GM19239 (cell line): ENCODE measurements at places on chromosomes 5 and 9.
A peak's percentile ranks its signal among the peaks of the same experiment; 100 is the strongest.

- no peak for DNase-seq
These were observed 27.7 kb downstream of the PRDM6 start for GRCh38 chr5:123116757-123117156.

- DNase-seq, result no peak
These were observed 176.4 kb downstream of the KIF4B start for GRCh38 chr5:155189981-155190380.

GRCh38 chr9:27383524-27383923, 86.6 kb upstream of the EQTN start:
- no peak for DNase-seq

DNA sequence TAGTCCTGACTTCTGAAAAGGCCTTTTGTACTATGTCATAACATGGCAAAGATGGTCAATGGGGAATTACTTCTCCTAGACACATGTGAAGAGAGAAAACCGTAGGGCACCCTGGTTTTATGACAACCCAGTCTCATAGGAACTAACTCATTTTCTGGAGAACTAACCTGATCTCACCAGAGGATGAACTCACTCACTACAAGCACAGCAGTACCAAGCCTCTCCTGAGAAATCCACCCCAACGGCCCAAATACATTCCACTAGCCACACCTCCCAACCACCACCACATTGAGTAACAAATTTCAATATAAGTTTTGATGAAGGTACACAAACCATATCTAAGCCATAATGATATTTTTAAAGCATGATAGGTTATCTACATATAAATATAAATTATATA, 909.3 kb upstream of the CDH10 start:
- no peak for DNase-seq

GRCh38 chr5:139378941-139379361, 4.1 kb downstream of the SLC23A1 start:
- DNase-seq, result no peak

DNA sequence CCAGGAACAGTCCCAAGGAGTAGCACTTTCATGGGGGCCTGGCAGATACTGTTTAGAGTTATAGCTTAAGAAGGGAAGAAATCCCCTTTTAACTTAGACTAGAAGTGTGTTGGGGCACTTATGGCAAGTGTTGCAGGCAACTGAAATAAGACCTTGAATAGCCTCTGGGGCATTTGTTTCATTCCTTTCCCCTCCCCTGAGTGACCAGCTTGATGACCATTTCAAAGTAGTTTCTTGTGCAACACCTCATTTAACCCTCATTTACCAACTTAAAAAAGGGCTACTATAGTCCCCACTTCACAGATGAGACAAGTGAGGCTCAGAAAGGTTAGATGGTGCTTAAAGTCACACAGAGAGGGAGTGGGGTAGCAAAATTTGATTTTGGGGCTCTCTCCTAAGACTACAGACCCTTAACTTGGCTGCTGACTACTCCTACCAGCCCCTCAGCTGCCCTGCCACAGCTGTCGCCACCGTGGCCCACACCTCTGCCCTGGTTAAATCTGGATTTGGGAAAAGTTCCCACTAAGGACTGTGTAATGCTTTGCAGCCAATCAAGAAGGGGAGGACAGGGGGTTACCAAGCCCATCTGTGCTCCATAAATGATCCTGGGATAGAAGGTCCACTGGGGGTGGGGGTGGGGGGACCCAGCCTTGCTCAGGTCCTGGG, 5.5 kb downstream of the PDLIM4 start:
- DNase-seq, result no peak

GRCh38 chr5:143208781-143209510, 194.5 kb downstream of the NR3C1 start:
- DNase-seq, result no peak

- no peak for DNase-seq
These were observed 32.9 kb downstream of the ROPN1L start for GRCh38 chr5:10474521-10475075.

GRCh38 chr5:123450640-123451039, 27.4 kb upstream of the CEP120 start:
- DNase-seq, result no peak

DNA sequence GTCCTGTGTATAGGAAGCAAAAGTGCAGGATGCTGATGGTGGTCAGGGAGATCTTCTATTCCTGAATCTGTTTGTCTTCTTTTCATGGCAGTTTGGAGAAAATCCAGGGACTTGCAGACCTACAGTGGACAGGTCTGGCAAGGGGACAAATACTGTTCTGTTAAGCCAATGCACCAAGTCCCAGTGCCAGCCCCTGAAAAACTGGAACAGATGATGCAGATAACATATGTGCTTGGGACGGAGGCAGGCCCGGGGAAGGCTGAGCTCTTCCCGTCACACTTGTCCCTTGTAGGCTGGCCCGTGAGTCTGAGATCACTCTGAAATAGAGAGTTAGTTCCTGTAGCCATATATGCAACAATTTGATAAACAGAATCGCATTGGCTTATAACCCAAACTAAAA, 265.7 kb downstream of the MTRR start:
- no peak for DNase-seq

DNA sequence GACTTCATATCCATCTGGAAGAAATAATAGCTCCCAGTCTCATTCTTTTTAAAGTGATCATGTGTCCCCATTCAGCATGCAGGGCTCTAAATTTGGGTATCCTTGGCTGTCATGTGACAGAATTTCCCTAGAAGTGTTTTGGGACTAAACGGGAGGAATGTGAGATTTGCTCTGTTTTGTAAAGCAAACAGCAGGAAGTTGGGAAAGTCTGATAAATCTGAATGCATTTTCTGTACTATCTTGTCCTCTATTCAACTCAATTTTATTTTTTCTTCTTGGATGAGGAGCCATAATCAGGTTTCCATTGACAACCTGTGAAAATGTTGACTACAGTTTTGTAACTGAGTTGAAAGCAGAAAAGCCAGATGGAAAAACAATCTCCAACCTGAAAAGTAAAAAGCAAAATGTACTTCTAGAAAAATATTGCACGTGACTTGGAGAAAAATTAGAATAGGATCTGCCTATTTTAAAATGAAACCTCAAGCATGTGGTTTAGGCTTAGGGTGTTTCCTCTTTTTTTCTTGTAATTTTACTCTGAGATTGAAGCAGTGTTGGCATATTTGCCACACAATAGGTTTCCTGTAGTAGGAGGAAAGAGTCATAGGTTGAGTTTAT, 76.2 kb upstream of the IL6ST start:
- DNase-seq, result no peak

DNA sequence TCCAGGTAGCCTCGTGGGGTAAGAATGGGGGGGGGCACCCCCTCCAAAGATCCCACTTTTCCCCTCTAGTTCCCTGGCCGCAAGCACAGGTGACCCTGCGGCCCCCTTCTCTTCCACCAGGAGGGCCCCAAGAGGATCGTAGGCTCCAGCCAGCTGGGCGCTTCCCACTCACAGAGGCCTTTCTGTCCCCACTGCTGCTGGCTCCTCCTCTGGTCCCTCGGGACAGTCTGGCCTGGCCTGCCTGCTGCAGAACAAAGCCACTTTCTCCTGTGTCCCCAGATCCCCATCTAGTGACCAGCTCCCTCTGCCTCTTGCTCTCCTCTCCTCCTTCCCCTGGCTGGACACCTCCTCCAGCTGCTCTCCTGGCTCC, 534 bp upstream of the SAPCD2 start:
- no peak for DNase-seq

DNA sequence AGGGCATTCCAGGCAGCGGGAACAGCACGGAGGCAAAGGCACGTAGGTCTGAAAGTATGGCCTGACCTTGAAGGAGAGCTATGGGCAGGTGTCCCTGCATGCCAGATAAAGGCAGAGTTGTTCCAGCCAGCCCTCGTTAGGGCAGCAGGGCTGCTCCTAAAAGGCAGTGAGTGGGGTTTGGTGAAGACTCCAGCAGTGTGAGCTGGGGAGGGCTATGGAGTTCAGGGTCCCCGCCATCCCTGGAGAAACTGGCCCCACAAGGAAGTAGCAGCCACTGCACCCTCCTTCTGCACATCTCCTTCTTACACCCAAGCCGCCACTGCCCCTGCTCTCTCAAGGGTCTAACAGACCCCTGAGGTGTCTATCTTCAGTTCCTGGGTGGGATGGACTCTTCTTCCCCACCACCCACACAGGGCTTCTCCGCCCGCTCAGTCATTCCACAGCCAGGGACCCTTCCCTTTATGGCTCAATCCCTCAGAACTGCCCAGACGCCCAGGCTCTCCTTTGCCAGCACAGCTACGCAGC, 1.4 kb downstream of the AKNA start:
- no peak for DNase-seq

GRCh38 chr5:131382407-131383395, 118.8 kb downstream of the CDC42SE2 start:
- peak; percentile 30 for DNase-seq

- DNase-seq, result no peak
These were observed 151.8 kb downstream of the ENTREP1 start for GRCh38 chr9:69476797-69477196.

DNA sequence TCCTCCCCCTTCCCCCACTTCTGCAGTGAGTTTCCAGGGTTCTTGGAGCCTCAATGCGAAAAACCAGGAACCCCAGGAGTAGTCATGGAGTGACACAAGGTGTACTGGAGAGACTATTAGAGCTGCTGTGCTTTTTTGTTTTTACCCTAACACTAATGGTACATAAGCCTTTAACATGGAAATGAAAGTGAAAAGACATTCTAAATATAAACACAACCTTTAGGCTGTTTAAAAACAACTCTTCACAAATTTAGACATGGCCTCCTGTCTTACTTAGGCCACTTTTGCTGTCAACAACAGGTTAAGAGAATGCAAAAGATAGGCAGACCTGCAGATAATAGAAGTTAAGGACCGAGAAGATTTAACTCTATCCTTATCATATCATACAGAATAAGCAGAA, 232.2 kb downstream of the DENND1A start:
- no peak for DNase-seq

- DNase-seq, result no peak
These were observed 288.4 kb downstream of the EBF1 start for GRCh38 chr5:158811350-158811749.

DNA sequence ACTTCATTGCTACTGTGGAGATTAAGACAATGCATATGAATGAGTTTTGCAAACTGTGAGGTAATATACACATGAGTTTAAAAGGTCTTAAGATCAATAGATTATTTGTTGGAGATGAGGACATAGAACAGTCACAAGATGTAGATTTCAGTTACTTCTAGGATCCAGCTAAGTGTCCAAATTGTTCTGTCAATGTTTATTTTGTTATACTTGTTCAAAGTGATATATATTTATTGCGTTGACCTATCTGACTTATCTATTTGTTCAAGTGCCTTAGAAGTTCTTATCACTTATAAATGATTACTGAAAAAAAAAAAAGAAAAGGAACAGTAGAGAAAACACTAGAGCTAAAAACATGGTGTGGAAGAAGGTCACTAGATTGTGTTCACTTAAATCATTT, 75.6 kb upstream of the GRIN3A start:
- DNase-seq, result no peak

- no peak for DNase-seq
These were observed 11.4 kb upstream of the GRPEL2 start for GRCh38 chr5:149333711-149334443.

DNA sequence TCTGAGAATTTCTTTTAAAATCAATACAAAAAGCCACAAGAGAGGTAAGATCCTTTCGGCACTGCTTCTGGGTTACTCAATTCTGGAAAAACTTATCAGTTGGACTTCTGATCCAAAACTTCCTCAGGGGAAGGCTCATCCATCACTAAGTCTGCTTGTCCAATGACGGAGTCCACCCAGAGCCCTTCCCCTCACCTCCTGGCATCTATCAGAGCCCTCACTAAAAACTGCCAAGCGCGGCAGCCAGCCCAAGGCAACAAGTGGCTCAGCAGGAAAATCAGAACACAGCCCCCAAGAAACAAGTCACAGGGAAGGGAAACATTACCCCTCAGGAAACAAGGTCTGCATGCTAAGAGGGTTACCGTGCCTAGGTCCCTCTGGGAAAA, 869 bp upstream of the ESM1 start:
- DNase-seq, result no peak

DNA sequence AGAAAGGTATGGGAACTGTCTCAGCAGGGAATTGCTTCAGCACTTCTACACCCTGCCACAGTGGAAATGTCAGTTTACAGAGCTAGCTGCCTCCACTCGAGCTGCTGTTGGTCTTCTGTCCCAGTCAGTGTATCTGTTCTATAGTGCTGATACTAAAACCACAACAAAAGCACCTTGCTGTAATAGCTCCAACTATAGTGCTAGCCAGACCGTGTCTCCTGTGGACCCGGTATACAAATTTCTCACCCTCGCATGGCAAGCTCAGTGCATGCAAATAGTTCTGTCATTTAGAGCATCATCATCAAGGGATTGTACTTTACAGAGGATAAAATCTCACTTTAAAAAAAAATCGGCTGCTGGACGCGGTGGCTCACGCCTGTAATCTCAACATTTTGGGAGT, 51.5 kb upstream of the IQGAP2 start:
- DNase-seq, result peak; percentile 61

DNA sequence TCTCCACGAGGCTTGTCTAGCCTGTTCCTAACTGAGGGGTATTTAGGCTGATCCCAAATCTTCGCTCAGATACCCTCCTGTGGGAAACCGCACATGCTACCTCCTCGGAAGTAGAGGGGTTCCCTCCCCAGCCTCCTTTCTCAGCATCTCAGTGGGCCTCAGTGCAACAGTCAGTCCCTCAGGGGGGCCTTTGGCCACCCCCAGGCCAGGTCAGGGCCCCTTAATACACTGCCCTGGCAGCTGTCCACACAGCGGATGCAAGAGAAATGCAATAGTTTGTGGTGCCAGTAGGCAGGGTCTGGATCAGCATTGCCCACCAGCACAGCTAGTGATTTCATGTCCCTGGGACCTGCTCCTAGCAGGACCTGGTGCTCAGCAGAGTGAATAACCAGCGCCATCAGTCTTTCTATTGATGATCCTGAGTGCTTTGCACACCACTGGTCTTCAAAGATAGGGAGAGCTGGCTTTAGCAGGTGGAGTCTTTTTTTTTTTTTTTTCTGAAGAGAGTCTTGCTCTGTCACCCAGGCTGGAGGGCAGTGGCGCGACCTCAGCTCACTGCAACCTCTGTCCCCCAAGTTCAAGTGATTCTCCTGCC, 7.5 kb downstream of the PLPP7 start:
- DNase-seq, result no peak

DNA sequence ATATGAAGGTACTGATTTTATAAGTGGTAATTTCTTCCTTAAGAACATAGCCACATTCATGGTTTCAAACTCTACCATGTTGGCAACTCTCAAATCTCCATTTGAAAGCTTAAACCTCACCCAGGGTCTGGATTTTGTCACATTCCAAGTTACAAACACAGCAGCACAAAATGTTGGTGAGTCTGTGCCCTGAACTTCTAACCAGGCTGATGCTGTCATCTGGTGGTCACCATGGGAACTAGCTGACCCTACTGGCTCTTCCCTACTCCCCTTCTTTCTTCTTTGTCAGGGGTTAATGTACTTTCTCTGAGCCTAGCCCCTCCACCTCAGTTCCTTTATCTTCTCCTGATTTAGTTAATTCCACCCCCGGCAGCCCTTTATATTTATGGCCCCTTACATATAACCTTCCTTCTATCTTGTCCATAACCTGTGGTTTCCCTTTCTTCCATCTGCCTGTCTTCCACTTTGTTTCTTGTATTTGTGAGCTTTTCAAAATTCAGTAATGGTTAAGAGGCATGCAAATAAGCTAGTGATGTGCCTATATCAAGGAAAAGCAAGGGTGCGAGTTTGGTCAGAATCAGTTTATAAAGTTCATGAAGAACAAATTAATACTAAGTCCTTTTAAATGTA, 35.9 kb downstream of the TGFBR1 start:
- DNase-seq, result no peak
